ENCODE measurements at places on chromosomes 5 and 9.
A peak's percentile ranks its signal among the peaks of the same experiment; 100 is the strongest.

- no peak for DNase-seq
Measured at GRCh38 chr9:123637945-123638634, 282.1 kb downstream of the CRB2 start.

DNA sequence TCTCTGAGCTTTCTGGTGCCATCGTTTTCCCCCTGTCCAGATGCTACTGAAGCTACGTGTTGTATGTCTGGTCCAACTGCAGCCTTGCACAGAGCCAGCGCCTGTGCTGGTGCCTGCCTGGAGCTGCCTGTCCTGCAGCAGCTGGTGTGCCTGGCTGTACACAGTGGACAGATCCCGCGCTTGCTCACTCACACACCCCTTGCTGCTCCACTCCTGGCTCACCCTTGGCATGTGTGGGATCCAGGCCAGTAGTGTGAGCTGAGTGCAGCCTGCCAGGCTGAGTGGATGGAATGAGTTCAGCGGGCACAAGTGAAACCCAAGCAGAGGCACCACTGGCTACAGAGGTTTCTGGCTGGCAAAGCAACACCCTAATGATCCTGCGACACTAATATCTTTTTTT, 40.4 kb downstream of the FER start:
- DNase-seq = no peak

DNA sequence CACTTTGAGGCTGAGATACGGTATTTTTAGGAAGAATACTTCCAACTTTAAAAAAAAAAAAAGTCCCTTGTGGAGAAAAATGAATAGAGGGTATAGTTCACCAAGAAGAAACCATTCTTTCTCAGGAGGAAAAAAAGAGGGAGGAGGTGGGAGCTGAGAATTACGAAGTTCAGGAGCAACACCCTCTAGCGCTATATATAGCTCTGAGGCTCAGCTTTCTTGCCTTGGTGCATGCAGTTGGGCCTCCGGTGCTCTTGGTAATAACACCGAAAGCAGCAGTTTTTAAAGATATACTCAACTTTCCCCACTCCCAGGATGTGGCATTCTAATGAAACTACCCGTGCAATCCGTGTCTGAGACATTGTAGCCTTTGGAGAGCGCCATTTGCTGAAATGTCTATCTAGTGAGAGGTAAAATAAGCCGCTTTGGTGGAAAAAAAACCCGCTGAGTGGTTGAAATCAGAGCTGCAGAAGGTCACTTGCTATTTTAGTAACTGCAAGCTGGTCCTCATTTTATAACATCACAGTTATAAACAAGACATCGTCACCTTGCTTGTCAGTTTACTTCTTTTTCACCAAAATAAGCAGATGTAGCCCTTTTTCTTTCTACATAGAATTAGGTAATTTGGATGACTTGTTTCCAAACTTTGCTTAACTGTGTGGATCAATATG, 156.4 kb downstream of the RORB start:
- no peak for DNase-seq

GRCh38 chr5:74953937-74954720, 87.9 kb upstream of the FAM169A start:
- DNase-seq = peak; percentile 85

- no peak for DNase-seq
Measured at GRCh38 chr5:176407456-176408251, 8.7 kb downstream of the CLTB start.

GRCh38 chr9:81656004-81656403, 33.3 kb downstream of the TLE1 start:
- DNase-seq = no peak

GRCh38 chr9:119736491-119737454, 367.5 kb upstream of the BRINP1 start:
- no peak for DNase-seq

DNA sequence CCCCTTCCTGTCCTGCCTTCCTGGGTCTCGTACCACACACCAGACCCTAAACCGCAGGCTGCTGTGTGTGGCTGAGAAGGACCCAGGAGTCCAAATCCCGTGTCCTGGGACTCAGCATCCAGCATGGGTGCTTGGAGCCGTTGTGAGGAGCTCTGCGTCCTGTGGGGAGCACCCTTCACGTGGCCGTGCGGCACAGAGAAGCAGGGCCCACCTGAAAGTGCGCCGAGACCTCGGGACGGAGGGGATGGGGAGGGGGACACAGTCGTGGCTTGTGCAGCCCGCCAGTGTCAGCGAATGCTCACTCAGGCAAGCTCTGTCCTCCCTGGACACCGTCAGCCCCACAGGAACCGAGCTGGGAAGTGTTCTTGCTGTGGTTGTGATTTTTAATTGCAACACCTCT, 244.6 kb downstream of the CACNA1B start:
- DNase-seq = no peak

DNA sequence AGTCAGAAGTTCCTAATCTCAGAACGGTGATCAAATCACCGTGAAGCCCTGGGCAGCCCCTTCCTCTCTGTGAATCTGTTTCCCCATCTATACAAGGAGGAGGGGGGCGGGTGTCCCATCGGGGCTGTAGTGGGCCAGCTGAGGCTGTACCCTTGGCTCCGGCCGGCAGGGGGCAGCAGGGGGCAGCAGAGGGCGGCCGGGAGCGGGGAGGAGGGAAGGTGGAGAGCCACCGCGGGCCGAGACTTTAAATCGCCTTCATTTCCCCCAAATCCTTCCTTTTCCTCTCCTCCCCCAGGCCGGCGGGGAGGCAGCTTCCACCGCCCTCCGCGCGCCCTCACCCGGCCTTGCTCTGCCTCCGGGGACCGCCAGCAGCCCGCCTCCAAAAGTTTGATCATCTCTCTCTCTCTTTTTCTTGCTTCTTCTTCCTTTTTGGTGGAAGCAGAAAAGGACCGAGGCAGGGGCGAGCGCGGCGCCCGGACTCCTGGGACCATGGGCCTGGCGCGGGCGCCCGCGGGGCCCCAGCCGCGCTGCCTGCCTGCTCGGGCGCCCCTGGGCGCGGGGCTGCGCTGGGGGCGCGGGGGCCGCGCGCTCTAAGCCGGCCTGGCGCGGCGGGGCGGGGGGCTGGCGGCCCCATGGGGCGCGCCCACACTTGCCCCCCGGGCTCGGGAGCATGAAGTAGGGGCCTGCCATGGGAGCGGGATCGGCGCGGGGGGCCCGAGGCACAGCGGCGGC, at the start of gene COL27A1:
Gene COL27A1 (plus strand): TSS at position 275 of the 732 bp plus-strand sequence. CDS start 414 bp downstream, at position 689.
- peak; percentile 94 for DNase-seq

- no peak for DNase-seq
Measured at GRCh38 chr9:20906326-20906725, 125.1 kb downstream of the HACD4 start.

DNA sequence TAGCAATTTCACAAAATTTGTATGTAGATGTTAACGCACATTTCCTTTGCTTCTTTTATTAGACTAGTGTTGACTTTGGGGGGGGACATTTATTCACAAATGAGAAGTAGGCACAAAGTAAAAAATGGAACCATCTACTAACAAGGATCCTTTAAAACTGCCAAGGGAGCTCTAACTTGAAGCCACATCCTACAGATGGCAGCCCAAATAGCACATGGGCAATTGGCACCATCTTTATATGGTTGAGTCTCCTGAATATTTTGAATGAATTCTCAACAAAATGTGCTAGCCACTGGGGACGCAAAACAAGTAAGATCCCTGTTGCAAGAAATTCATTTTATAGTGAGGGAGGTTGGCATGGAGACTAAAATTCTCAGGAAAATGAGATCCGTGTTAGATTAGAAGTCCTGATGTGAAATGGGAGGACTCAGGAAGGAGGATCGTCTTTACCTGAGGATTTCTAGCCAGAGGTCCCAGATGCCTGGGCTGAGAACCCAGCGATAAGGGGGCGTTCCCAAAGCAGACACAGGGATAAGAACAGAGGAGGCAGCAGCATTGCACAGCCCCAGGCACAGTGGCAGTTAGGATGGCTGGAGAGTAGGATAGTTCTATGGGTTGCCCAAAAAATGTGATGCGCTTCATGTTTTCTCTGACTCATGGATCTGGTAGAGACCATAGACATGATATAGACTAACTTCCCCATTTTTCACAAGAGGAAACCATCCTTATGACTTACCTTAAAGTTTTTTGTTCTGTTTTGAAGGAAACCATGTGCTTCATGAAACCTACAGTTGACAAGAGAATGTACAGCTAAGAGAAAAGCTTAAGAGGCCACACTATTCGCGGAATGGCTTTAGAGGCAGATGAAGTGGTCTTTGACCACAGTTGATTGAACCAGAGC, 37.4 kb downstream of the C9orf152 start:
- peak; percentile 22 for DNase-seq

DNA sequence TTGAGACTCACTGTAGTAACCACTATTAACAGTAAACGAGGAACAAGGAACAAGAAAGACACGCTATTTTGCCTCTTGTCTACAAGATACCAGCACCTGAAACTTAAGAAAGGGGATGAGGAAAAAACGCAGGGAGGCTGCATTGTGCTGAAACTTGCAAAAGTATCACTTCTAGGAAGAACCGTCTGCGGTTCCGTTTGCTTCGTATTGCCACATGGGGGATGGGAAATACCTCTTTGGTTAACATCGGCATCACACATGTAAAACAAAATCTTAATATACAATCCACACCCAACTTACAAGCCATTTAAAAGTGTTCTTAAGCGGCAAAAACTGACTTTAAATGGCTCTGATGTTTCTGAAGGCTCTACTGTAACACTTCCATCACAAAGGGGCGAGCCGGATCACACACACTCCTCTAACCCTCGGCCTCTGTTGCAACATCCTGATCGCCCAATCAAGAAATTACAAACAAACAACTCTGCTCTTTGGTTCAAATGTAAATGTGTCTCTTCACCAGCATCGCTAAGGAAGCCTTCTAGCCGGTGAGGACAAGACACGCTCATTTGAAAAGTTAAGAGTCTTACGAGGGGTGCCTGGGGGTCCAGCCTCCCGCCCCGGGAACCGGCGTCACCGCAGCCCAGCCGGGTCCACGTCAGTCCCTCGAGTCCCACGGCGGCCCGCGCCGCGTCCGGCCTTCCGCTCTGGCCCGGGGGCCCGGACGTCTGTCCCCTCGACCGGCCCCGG, 621 bp downstream of the SEC16A start:
- no peak for DNase-seq

DNA sequence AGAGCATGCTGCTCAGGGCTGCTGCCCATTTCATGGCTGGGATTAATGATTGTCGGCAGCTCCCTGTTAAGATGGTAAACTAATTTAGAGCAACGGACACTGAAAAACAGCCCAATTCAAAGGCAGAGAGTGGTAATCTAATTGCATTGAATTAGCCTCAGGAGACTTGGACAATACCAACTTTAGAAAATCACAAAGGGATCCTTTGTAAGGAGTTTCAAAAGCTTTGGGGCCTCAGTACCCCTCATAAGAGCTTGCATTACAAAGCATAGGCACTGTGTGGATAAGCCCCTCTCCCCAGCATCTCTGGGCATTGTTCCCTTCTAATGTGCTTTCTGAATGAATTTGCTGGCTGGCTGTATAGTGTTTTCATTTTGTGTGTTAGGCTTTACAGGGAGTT, 6.7 kb downstream of the GLRA1 start:
- no peak for DNase-seq

GRCh38 chr5:17679597-17680203, 45.4 kb downstream of the TAF11L14 start:
- DNase-seq = no peak

DNA sequence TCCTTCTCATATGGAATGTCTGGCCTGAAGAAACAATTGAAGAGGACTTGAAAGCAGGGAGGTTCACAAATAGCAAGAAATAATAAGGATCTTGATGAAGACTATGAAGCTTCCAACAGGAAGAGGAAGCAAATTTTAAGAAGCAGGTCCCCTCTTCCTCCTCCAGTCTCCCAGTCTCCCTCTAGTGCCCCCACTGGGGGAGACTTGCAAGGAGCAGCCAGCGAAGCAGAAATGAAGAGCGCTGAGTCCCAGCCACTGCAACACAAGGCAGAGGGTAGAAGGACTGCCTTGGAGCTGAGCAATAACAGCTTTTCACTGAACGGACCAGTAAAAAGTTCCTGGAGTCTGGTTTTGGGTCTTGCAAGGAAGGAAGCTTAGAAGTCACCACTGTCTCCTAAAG, 32.6 kb upstream of the ACO1 start:
- peak; percentile 66 for DNase-seq

DNA sequence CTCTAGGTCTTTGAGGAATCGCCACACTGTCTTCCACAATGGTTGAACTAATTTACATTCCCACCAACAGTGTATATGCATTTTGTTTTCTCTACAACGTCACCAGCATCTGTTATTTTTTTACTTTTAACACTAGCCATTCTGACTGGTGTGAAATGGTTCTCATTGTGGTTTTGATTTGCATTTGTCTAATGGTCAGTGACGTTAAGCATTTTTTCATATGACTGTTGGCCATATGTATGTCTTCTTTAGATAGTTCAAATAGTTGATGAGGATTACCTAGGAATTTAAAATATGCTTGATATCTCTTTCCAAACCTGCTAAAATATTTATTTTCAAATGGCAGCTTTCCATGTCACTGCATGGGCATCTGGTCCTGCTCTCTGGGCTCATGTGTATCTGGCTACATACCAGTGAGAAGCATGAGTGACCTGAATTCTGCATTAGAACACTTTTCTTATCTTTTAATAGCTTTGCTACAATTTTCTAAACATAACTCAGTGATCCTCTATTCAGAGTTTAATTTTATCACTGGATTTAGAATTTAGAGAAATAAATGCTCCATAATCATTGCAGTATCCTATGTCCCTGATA, 95.8 kb upstream of the ADAMTS16 start:
- DNase-seq = no peak

- DNase-seq = no peak
Measured at GRCh38 chr5:50867140-50867539, 200.7 kb downstream of the PARP8 start.

DNA sequence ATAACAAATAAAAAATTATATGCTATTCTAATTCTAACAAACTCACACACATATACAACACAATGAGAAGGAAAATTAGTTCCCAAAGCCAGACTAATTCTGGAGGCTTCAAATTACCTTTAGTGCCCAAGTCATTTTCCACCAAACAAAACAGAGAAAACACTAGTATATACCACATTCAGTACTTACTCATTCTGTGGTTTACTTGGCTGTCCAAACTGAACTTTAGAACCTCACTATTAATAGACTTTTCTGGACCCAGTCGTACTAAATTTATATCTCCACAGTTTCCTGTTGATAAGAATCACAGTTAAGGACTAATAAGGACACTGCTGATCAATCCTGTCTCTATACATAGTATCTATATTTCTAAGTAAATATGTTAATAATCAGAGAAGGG, 66.4 kb downstream of the SETX start:
- no peak for DNase-seq

DNA sequence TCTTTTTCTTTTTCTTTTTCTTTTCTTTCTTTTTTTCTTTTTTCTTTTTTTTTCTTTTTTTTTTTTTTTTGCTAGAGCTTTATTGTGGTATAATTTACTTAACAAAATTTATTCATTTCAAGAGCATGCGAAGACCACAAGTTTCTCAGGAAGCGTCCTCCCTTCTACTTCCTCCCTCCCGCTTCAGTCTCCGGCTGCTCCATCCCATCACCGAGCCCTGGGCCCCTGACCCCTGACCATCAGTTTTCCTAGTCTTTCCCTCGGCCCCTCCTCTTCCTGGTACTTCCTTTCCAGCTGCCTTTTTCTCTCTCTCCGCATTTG, 34.7 kb downstream of the C9orf152 start:
- DNase-seq = peak; percentile 29

DNA sequence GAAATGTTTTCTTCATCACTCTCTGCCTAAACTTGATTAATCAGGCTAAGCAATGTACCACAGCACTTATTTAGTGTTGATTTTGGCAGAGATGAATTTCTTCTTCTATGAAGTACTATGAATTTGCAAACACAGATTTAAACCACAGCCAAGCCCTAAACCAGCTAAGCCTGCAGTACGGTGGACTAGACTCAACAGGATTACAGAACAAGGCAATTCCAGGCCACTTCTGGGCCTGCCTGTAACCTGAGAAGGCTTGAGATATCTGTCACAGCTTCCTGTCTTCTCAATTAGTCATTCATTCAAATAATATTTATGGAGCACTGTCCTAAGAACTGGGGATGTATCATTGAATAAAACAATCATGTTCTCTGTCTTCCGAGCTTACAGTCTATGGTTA, 32.4 kb upstream of the CAST start:
- DNase-seq = peak; percentile 69

All from islet precursor cell (in vitro differentiated cells).